Right ventricle myocardium superior (tissue), 1 donor: ENCODE measurements at places on chromosomes 12 and 14.

DNA sequence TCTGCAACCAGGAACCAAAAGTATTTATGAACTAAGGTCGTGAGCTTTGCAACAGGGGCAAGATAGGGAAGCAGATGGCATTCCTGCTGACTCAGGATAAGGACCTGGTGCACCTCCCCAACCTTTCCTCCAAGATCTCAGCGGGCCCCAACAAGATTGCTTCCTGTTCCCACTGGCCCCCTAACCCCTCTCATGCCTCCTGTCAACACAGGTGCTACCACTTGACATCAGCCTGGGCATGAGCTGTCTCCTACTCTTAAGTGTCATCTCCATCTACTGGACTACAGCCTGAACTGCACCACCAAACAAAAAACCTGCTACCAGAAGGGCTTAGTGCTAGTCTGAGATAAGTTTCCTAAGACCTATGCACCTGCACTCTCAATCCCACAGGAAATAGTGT, 32.7 kb downstream of the MED6 start:
- DNase-seq = no peak

GRCh38 chr12:79374545-79374944, 316.2 kb downstream of the PAWR start:
- no peak for DNase-seq

DNA sequence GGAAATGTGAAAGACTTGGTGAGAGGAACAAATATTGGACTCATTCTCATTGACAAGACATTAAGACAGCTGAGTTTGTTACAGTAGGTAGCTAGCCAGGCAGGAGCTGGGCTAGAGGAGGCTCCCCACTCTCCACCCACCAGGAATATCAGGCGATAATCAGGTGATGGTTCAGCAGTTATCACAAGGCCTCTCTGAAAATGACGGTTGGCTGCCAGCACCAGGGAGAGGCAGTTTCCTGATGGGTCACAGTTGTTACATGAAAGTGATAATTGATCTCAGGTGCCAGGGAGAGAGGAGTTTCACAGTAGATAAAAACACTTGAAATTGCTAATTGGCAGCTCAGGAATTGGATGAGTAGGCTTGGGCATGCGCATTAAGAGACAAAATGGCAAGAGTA, 116.5 kb downstream of the TMTC2 start:
- no peak for DNase-seq

- no peak for DNase-seq
These were observed 12.4 kb downstream of the SLCO1B3 start for GRCh38 chr12:20822925-20823324.

DNA sequence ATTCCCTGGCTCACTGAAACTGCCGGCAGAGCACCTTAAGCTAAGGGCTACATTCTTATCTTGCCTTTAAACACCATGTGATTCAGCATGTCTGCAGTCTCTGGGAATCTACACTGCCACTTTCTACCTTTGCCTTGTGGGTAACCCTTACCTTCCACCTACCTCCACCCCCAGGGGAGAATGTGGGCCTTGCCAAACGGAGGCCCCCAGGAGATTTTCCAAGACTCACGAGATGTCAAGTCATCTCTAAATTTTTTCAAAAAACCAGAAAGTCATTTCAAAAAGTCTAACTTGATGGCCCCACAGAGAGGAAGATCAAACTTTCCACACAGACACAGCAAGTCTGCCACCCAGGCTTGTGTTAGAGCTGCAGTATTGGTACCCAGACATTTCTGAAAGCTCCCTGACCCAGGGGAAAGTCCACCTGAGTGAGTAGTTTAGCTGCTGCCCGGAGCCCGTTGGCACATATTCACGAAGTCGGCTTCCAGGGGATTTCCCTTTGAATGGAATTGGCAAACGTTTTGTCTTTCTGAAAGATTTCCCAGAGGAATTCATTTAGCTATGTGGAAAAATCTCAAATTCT, 4.7 kb upstream of the PSMA6 start:
- no peak for DNase-seq

GRCh38 chr14:39318574-39318973, 84.9 kb downstream of the MIA2 start:
- DNase-seq = no peak

DNA sequence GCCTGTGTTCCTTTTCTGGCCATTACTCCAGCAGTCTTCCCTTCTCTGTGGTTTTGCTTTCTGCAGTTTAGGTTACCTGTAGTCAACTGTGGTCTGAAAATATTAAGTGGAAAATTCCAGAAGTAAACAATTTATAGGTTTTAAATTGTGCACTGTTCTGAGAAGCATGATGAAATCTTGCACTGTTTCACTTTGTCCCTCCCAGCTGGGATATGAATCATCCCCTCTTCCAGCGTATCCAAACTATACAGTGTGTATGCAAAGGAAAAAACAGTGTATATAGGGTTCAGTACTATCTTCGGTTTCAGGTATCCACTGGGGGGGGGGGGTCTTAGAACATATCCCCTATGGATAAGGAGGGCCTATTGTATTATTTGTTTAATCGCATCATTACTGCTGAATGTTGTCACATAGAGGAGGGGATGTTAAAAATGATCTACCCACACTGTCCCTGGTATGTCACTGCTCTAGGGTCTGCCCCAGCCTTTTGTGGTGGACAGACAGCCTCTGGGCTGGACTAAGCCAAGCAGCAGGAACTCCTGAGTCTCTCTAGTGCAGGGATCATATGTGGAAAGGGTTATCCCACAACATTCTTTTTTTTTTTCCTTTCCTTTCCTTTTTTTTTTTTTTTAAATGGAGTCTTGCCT, 109.1 kb upstream of the MAX start:
- no peak for DNase-seq

DNA sequence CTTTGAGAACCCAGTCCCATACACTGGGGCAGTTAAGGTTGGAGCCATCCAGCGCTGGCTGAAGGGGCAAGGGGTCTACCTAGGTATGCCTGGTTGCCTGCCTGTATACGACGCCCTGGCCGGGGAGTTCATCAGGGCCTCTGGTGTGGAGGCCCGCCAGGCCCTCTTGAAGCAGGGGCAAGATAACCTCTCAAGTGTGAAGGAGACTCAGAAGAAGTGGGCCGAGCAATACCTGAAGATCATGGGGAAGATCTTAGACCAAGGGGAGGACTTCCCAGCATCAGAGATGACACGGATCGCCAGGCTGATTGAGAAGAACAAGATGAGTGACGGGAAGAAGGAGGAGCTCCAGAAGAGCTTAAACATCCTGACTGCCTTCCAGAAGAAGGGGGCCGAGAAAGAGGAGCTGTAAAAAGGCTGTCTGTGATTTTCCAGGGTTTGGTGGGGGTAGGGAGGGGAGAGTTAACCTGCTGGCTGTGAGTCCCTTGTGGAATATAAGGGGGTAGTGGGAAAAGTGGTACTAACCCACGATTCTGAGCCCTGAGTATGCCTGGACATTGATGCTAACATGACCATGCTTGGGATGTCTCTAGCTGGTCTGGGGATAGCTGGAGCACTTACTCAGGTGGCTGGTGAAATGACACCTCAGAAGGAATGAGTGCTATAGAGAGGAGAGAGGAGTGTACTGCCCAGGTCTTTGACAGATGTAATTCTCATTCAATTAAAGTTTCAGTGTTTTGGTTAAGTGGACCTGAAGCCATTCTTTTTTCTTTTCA, 9.2 kb downstream of the ERP29 start:
- DNase-seq = no peak

- no peak for DNase-seq
These were observed 107.2 kb upstream of the FGD4 start for GRCh38 chr12:32292151-32292550.

- peak; percentile 93 for DNase-seq
These were observed 446 bp upstream of the SPATS2 start for GRCh38 chr12:49366652-49367380.

DNA sequence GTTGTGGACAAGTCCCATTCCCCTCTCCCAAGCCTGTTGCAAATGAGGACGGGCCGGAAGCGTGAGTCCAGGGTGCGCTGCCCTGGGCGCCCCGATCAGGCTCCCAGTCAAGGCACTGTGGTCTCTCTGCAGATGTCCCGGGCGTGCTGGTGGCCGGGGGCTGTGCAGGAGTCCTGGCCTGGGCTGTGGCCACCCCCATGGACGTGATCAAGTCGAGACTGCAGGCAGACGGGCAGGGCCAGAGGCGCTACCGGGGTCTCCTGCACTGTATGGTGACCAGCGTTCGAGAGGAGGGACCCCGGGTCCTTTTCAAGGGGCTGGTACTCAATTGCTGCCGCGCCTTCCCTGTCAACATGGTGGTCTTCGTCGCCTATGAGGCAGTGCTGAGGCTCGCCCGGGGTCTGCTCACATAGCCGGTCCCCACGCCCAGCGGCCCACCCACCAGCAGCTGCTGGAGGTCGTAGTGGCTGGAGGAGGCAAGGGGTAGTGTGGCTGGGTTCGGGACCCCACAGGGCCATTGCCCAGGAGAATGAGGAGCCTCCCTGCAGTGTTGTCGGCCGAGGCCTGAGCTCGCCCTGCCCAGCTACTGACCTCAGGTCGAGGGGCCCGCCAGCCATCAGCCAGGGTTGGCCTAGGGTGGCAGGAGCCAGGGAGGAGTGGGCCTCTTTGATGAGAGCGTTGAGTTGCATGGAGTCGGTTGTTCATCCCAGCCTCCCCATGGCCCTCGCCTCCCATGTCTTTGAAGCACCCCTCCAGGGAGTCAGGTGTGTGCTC, 6.3 kb downstream of the SLC25A47 start:
- no peak for DNase-seq

- no peak for DNase-seq
These were observed 912.9 kb downstream of the DIO2 start for GRCh38 chr14:79298373-79298772.

DNA sequence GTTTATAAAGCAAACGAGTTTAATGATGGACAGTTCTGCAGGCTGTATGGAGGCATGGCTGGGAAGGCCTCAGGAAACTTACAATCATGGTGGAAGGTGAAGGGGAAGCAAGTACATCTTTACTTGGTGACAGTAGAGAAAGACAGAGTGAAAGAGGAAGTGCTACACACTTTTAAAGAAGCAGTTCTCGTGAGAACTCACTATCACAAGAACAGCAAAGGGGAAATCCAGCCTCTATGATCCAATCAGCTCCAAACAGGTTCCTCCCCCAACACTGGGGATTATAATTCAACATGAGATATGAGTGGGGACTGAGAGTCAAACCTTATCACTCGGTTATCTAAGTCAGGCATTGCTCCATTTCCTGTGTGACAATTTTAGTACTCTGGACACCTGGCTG, 189.9 kb upstream of the CNTN1 start:
- DNase-seq = no peak

DNA sequence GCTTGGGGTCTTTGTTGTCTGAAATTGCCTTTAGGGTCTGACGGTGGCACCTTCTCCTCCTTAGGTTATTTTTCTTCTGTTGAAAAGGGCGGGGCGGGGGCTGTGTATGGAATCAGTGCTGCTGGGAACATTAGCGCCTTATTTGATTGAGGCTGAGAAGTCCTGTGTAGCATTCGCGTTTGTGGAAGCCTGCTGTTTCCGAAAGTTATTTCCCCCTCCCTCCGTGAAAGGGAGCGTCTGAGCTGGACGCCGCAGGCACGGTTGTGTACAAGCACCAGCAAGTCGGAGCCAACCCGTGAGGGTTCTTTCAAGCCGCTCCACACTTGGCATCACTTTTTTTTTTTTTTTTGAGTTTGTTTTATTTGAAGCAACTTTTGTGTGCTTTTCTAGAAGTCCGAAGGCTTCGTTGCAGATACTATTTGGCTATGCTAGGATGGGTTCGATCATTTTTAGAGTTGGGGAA, 1.1 kb downstream of the SYNE2 start:
- DNase-seq = peak; percentile 60

DNA sequence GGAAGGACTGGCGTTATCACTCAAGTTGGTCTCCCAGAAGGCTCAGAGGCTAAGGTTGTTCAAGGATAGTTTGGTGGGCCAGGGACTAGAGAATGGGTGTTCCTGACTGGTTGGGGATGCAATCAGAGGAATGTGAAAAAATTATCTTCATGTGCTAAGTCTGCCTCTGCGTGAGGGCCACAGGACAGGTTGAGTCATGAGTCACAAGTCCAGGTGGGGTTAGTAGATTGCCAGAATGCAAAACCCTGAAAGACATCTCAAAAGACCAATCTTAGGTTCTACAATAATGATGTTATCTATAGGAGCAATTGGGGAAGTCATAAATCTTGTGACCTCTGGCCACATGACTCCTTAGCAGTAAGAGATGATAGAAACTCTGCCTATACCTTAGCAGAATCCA, 220.1 kb upstream of the EEA1 start:
- DNase-seq = no peak

DNA sequence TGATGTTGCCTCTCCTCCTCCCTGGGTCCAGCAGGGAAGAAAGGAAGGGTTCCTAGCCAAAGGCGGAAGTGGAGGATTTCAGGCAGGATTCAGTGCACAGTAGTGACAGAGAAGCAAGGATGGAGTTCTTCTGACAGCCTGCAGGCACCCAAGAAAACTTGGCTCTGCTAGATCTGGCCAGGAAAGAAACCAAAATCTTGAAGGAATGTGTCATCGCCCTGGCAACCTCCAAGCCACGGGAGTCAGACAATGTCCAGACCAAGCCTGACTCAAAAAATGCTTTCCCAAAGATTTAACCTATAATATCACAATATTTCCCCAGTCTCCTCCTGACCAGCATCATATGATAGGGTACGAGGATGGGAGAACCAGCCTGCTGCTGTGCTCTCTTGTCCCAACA, 22.8 kb upstream of the DHRS4 start:
- no peak for DNase-seq

DNA sequence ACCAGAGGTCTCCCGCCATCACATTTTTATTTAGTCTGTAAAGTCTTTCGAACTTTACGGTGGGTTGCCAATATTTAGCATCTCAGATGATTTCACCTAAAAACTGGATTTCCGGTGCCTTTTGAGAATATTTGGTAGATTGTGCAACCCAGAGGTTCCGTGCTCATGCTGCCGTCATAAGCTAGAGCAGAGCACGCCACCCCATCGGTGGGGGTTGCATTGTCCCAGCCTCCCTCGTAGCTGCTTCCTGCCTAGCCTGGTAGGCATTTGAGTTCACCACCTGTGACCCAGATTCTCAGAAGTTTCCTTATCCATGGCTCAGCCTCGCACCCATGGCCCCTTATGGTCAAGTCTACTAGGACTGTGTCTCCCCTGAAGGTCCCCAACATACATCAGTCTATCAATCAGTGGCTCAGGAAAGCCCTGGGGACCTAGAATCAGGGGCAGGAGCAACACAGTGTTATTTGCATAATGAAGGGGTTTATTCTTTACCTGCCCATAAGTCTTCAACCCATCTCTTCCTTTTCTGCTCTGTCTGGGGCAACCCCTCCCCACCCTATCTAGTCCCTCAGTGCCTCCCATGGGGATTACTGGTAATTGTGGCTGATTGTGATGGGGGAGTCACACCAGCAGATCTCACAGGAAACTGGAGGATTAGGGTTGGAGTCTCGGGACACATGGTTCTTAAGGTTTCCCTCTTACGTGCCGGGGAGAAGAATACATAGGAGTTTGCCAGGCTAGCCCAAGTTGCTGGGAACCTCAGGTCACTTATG, 152.3 kb downstream of the PHETA1 start:
- no peak for DNase-seq

- DNase-seq = no peak
These were observed 16.3 kb downstream of the RIN3 start for GRCh38 chr14:92529903-92530302.

GRCh38 chr14:50335389-50335788, 23.3 kb downstream of the DMAC2L start:
- peak; percentile 57 for DNase-seq
